ENCODE measurements at places on chromosomes 1 and 21.
A peak's percentile ranks its signal among the peaks of the same experiment; 100 is the strongest.

GRCh38 chr1:9069326-9070100 lies at the start of gene SLC2A5:
TSS of gene SLC2A5 (minus strand) at chr1:9069635. CDS start at chr1:9069536, 99 bp downstream.
- no peak for DNase-seq

- no peak for DNase-seq
Observed at GRCh38 chr1:86305731-86306130, 90.4 kb downstream of the ODF2L start.

- DNase-seq: no peak
Observed at GRCh38 chr1:59816318-59816878, 1.6 kb downstream of the HOOK1 start.

DNA sequence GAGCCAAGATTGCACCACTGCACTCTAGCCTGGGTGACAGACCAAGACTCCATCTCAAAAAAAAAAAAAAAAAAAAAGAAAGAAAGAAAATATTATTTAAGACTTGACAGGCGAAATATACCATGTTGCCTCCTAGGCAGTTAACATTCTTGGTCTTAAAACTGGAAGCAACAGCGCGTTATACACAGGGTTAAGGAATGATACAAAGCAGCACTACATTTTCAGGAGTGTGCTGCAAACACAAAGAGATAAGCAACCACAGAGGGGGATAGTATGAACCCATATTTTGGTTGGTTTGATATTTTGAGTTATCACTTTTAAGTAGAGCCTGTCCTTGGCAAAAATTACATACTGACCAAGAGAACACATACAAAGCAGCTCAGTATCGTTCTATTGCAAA lies 25.1 kb downstream of the USP24 start:
- no peak for DNase-seq

GRCh38 chr1:184972315-184973055 lies 1.8 kb downstream of the NIBAN1 start:
- no peak for DNase-seq

- no peak for DNase-seq
Observed at GRCh38 chr1:155005076-155006011, 2.7 kb downstream of the ZBTB7B start.

DNA sequence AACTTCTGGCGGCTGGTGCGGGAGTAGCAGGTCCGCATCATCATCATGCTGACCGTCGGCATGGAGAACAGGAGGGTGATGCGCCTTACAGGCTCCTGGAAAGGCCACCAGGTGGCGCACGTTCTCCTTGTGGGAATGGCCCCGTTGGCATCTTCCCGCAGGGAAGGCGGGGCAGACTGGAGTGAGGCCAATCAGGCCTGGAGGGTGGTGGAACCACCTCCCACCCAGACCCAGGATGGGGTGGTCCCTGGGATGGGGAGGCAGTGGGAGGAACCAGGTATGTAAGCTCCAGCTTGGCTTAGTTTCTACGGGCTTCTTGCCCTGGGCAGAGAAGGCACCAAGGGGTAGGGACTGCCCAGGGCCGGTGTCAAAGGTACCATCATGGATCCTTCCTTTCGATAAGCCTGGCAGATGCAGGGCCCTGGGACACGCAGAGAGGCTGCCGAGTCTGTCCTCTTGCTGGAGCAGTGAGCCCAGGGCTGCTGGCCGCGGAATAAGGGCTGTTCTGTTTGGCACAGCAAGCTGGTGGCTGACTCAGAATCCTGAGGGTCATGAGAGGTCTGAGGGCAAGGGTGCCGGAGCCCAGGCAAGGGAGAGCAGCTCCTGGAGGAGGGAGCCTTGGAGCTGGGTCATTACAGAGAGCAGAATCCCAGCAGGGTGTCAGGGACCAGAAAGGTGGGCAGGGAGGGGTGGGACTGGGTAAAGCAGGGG lies 8.7 kb upstream of the LGR6 start:
- DNase-seq: peak; percentile 68

- DNase-seq: no peak
Observed at GRCh38 chr1:198934426-198934825, 295.6 kb downstream of the PTPRC start.

GRCh38 chr1:30599721-30600120 lies 123.7 kb downstream of the MATN1 start:
- no peak for DNase-seq

GRCh38 chr1:63590166-63590560 lies 3.0 kb upstream of the PGM1 start:
- DNase-seq: no peak

GRCh38 chr1:97139512-97139911 lies 417.9 kb downstream of the PTBP2 start:
- no peak for DNase-seq

DNA sequence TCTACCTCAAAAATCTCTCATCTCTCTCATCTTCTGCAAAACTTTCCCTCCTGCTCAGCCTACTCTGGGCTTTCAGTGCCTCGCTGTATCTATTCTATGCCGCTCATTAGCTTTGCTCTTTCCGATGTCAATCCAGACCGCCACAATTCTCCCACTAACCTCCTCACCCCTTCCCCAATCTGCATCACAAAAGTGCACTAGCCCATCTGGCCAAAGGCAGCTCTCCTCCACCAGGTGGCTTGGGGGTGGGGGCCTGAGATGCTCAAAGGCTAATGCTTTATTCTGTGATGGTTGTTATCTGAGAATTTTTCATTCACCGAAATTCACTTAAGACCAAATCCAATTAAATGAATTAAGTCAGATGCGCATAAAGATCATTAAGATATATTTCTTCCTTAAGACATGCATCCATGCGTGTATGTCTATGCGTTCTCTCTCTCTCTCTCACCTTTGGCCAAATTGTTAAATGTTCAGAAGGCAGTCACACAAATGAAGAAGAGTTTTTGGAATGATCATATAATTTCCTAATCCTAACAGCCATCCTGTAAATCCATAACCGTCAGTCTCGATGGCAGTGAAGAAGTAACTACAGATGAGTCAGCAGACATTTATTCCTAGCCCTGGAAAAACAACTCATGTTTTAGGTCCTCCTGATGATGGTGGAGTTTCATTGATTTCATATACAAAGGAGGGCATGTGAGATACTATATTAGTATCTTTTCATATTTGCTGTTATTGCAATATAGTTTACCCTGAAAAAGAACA lies 111.3 kb downstream of the C1orf21 start:
- DNase-seq: no peak

- DNase-seq: no peak
Observed at GRCh38 chr1:36687312-36687711, 204.6 kb upstream of the CSF3R start.

DNA sequence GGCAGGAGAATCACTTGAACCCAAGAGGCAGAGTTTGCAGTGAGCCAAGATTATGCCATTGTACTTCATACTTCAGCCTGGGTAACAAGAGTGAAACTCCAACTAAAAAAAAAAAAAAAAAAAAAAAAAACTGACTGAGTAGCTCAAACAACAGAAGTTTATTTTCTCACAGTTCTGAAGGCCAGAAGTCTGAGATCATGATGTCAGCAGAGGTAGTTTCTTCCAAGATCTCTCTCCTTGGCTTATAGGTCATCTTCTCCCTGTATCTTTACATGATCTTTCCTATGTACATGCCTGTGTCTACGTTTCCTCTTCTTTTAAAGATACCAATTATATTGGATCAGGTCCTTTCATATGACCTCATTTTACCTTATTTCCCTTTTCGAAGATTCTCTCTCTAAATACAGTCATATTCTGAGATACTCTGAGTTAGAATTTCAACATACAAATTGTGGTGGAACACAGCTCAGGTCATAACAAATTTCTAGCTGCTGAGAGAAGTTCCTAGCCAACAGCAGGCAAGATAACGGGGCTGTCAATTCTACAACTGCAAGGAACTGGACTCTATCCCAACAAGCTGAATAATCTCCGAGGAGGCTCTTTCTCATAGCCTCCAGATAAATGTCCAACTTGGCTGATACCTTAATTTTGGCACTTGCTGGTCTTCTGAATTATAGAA lies 187.7 kb upstream of the ADAMTS5 start:
- no peak for DNase-seq

DNA sequence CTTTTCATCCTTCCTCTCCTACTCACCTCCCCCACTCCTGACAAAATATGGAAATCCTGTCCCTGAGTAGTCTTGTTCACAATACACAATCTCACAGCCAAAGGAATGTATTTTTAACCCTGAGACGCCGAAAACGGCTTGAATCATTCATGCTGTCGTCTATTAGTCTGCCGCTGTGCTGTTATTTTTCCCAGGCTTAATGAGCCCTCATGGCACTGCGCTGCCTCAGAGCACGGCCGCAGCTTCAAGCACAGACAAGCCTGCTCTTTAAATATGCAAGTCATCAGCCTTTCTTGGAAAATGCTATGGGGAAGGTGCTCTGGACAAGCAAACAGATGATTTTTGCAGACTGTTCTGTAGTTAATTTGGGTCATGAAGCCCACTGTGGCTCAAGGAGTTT lies 302.7 kb downstream of the DISC1 start:
- DNase-seq: no peak

GRCh38 chr1:147472966-147473732 lies 68.2 kb upstream of the BCL9 start:
- DNase-seq: no peak

GRCh38 chr21:42530167-42530518 lies 16.5 kb downstream of the SLC37A1 start:
- no peak for DNase-seq

Measured in T-helper 2 cell treated with Interferon-gamma antibody and Interleukin-4, amounts not matched to agents 5 μg/mL and 100 μg/mL, for 36 hours (primary cell).